ENCODE measurements at places on chromosomes 7 and 10. TPM values are rescaled to one million over a fixed set of nuclear protein-coding genes. Genes with fewer than 3 reads are reported as not detected.

- DNase-seq: no peak
These were observed at the start of gene VWA2 for GRCh38 chr10:114239117-114239993. Gene VWA2 (plus strand): TSS chr10:114239254. CDS start chr10:114248714, 9,460 bp downstream.

DNA sequence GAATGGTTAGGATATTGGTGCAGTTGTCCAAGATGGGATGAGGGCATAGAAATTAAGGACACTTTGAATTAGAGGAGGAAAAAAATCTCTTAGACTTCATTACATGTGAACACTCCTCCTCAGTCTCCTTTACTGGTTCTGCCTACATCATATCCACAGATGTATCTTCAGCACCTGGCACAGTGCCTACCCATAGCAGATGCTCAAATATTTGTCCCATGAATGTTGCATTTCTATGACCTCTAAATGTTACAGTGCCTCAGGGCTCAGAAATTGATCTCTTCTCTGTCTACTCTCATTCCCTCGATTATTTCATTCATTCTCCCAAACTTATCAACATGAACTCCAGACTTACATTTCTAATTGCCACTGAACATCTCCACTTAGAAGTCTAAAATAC, 17.1 kb downstream of the CNNM1 start:
- DNase-seq: no peak

DNA sequence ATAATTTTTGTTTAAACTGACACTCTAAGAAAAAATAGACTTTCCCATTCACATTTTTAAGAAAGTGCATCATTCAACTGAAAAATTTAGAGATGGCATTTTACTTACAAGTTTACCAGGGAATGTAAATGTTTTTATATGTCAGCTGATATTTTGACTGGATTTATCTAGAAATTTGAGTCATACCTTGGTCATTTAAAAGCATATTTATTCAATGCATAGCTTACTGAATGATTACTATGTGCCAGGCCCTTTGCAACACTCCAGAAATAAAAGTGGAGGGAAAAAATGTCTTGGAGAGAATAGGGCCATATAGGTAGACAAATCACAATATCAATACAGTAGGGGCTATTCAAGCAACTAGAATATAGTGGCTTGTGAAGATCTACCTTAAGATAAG, 98.4 kb upstream of the FAM3C start:
- DNase-seq: no peak

GRCh38 chr7:26036092-26036491, 115.9 kb upstream of the NFE2L3 start:
- no peak for DNase-seq

TMEM229A gene
- 1.1 TPM for total RNA-seq

PDIA4 gene
- 48.9 TPM for total RNA-seq

Measured in right atrium auricular region (tissue), 2 donors.